ENCODE measurements at places on chromosomes 11 and 22.

DNA sequence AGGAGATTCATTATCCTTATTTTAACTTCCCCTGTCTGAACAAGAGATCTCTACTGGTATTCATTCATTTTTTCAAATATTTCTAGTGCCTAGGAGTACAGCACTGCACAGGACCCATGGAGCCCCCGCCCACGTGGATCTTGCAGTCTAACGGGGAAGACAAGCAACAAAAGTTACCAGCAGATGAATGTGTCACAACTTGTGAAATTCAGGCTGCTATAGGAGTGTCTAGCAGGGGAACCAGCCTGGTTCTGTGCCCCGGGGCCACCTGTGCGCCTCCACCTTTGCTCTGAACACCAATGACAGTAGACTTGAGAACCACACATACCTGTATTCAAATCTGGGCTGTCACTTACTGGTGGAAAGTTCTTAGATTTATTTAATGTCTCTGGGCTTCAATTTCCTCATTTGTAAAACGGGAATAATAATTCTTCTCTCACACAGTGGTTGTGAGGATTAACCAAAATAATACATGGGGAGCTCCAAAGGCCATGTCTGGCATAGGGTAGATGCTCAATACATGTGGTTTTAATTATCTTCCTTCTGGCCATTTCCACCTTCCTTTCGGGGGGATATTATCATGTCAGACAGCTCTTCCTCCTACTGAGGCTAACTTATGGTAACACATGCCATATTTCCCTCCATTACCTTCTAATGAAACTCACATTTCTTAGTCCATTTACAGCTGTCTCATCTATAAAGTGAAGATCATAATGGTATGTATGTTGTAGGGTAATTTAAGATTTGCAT is 17.8 kb downstream of the POU2AF1 start:
- DNase-seq: no peak

- DNase-seq: no peak
Measured at GRCh38 chr22:20432244-20432686, 5.4 kb downstream of the SCARF2 start.

DNA sequence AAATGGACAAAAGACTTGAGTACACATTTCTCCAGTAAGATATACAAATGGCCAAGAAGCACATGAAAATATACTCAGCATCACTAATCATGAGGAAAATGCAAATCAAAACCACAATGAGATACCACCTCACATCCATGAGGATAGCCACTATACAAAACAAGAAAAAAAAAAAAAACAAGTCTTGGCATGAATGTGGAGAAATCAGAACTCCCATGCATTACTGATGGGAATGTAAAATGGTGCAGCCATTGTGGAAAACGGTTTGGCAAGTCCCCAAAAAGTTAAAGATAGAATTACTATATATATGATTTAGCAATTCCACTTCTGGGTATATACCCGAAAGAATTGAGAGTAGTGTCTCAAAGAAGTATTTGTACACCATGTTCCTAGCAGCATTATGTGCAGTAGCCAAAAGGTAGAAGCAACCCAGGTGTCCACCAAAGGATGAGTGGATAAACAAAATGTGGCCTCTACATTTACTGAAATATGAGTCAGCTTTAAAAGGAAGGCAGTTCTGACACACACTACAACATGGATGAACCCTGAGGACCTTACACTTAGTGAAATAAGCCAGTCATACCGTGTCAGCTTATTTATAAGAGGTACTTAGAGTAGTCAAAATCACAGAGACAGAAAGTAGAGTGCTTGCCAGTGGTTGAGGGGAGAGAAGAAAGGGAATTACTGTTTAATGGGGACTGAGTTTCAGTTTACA is 146.3 kb downstream of the WNT7B start:
- no peak for DNase-seq

- DNase-seq: no peak
Measured at GRCh38 chr11:16460508-16460907, 104.2 kb upstream of the SOX6 start.

DNA sequence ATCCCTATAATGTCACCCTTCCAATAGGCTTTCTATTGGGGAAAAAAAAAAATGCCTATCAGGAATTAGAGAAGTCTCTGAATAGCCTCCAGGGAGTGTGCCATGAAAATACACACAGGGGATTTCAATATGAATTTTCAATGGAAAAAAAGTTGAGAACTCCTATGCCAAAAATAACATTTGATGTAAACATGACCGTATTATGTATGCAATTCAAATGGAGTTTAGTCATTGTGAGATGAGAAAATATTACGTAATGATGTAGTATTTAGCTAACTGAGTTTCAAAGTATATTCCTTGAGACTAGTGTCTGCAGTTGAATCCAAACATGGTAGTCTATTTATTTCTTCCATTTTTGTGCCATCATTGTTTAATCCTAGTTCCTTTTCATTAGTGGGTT is 182.3 kb downstream of the BLID start:
- no peak for DNase-seq

DNA sequence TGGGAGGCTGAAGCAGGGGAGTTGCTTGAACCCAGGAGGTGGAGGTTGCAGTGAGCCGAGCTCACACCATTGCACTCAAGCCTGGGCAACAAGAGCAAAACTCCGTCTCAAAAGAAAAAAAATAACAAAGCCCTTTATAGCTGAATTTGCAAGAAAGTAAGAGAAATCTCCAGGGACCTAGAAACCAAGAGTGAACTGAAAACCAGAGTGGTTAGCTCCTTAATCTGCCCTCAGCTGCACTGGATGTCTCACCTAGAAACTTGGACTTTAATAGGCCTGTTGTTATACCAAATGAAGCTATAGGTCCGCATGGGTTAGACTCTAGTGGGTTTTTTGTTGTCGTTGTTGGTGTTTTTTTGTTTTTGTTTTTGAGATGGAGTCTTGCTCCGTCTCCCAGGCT is 4.1 kb downstream of the NEU3 start:
- no peak for DNase-seq

GRCh38 chr22:25359601-25360261 is 140.3 kb downstream of the CRYBB2 start:
- DNase-seq: no peak

DNA sequence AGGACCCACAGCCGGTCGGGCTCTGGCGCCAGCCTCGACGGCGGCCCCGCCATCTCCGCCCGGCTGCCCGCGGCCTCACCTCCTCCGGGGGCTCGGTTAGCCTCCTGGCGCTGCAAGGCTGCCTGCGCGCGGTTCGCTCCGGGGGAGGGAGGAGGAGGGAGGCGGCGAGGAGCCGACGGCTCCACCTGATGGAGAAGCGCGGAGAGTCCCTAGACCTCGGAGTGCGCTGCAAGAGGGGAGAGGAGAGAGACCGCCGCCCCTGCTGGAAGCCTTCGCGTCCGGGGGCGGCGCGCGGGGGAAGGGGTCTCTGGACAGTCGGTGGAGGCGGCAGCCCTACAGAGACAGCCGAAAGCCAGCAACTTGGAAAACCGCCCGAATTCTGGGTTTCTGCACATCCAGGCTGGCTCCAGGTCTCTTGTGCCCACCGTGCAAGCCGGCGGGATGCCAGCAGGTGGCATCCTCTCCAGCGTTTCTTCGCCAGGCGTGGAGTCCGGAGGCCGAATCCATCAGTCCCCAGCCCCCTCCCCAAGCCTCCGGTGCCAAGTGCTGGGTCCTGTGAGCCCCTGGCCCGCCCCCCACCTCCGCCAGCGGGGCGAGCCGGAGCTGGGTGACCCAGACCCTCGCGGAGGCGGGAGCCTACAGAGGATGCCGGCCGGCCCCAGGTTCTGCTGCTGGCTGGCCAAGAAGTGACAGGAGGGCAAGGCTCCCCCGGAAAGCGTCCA is 2.9 kb upstream of the KIRREL3 start:
- DNase-seq: no peak

- no peak for DNase-seq
Measured at GRCh38 chr11:124174001-124174583, 9.1 kb upstream of the OR10D3 start.

DNA sequence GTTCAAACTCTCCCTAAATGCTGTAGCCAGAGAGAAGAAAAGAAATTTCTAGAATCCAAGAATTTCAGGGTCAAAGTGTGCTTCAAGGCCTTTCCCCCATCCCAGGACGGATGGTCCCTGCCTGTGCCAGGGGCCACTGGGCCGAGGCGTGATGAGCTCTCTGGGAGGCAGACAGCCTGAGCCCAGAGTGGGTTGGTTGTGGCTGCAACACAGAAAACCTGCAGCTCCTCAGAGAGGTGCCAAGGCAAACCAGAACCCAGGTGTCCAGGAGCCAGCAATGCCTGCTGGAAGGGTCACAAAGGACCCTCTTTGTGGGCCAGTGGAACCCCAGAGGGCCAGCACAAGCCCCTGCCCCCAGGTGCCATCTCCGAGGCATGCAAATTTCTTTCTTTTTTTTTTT is 2.6 kb upstream of the APOL6 start:
- no peak for DNase-seq

DNA sequence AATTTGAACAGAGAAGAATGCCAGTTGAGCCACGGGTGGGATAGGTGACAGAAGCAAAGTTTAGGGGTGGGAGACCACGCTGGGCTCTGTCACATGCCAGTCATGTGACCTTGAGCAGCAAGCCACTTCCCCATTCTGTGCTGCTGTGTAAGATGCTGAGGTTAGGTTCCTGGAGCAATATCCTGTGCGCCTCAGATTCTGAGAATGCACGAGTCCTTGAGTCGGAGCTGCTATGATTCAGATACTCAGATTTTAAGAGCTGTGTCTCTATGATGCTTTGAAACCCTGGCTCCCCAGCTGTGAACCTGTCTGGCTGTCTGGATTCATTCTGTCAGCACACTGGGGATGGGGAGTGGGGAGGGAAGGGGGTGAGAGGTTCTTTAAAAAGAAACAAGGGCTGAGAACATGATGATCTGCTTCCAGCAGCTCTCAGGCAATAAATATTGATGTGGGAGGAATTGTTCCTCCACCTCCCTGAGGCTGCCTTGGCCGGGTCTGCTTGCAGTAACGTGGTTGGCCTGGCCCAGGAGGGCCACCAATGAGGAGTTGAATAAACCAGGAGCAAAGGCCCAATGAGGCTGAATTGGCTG is 24.0 kb downstream of the SLCO2B1 start:
- DNase-seq: no peak

DNA sequence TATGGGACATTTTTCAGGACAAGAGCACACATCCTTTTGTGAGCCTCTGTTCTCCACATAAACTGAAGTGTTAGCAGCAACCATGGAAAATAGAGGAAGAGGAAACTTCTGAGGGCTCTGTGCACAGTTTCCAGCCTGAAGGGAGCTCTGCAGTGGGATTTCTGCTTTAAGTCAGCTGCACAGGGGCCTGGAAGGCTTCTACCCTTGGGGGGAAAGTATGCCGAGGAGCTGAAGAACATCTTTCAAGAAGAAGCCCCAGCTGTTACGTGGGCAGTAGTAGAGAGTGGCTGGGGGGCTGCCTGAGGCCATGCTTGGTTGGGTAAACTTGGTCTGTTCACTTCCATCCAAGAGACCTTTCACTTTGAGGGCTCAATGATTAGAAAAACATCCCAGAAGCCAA is 82.7 kb upstream of the EED start:
- DNase-seq: no peak

DNA sequence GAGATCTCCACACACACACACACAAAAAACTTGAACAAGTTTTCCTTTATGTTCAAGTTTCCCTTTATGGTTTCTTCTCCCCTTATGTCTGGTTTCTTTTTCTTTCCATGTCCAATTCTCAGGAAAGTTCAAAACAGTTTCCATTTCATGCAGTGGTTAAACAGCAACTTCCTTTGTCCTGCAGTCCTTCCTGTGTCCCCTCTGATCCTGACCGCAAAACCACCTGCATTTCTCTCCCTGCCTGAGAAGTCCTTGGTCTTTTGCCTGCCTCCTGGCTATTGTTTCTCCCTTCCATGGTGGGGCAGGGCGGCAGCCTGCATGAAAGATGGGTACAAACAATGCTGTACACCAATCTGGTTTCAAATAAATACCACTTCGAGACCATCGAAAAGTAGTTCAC is 58.3 kb upstream of the SORL1 start:
- no peak for DNase-seq

DNA sequence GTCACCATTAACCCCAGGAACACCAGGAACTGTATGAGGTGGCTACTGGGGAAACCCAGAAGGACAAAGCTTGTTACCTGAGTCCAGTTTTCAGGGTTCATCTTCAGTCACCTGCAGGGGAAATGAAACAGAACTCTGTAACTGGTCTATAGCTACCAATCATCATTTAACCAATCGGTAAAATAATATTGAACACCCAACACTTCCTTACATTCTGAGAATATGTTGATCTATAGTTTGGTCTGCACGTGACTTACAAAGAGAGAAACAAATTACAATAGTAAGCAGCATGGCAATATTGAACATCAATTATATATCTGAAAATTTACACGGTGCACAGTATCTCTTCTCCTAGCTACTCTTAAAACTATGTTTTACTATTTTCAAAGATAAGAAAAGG is at the start of gene OR6T1:
Gene OR6T1 (minus strand): TSS at position 101 of the 400 bp plus-strand sequence. CDS start 0 bp downstream, at position 101.
- no peak for DNase-seq

DNA sequence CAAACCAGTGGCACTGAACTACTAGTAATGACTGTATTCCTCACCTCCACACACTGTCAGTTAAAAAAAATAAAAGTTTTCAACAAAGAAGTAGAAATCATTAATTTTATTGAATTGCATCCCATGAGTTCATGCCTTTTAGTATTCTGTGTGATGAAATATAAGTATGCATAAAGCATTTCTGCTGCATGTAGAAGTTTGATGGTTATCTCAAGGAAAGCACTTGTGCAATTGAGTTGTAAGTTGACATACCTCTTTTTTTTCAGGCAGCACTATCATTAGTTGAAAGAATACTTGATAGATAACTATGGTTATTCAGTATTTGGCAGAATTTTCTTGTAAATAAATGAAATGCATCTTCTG is 104.4 kb downstream of the STIM1 start:
- DNase-seq: no peak

DNA sequence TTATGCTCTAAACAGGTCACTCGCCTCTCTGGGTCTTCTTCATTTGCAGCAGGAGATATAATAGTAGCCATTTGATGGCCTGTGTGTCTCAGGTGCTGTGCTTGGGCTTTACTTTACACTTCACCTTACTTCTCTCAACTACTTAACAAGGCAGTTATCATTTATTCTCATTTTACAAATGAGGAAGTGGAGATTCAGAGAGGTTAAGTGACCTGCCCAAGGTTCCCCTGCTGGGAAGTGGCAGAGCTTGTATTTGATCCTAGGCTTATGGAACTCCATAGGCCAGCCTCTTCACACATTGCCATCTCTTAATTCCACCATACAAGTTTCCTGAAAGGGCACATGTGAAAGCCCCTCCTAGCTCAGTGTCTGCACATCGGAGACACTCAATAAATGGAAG is 30.4 kb downstream of the FAM181B start:
- no peak for DNase-seq

- DNase-seq: no peak
Measured at GRCh38 chr11:91872243-91872642, 352.4 kb upstream of the FAT3 start.

DNA sequence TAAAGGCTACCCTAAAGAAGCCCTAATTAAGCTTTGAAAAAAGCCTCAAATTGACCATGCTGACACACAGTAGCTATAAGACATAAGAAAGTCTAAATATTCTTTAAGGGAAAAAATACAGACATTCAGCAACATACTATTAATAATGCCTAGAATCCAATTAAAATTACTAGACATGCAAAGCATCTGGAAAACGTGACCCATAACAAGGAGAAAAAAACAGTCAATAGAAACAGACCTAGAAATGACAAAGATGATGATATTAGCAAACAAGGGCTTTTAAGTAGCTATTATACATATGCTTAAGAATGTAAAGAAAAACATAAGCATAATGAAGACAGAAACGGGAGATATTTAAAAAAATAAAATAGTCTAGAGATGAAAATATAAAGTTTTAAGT is 63.7 kb upstream of the MYOD1 start:
- no peak for DNase-seq

All from cerebellar nuclear complex (tissue), 1 donor.